ENCODE measurements at places on chromosomes 3 and 15. TPM values are rescaled to one million over a fixed set of nuclear protein-coding genes. Genes with fewer than 3 reads are reported as not detected.

DNA sequence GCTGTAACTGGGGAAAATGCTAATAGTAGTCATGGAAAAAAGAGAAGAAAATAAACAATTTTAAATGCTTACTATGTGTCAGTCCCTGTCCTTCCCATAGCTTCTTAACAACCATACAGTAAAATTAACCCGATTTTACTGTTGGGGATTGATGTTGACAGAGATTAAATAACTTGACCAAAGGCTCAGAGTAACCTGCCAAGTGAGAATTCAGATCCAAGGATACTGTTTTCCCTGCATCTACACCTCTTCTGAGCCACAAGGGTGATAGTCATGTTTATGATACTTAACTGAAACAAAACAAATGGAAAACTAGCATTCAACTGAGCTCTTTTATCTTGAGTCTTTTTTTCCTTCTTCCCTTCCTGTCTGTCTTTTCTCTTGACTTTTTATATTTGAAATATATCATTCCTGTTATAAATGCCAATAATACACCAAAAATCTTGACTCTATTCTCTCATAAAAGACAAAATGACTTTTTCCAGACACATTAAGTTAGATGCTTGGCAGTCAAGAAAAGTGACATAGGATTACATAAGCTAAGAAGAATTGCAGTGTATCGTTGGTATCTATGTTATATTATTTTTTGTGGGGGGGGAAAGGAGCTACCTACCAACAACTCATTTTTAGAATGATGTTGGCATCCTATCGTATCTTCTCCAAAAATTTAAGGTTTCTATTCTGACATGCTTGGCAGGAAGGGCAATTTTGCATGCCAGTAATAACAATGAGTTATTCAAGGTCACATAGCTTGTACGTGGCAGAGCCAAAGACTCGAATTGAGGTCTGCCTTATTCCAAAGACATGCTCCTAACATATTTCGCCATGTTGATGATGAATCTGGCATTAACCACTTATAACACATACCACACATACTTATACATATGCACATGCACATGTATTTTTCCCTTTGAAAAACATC lies 306.6 kb upstream of the KCNH8 start:
- no peaks in the 10 kb centered on the region for H3K27me3 ChIP-seq
- peaks cover 9% of the 10 kb centered on the region for H3K4me1 ChIP-seq
- DNase-seq: no peak
- H3K4me3 ChIP-seq: no peak overlapping the region

DNA sequence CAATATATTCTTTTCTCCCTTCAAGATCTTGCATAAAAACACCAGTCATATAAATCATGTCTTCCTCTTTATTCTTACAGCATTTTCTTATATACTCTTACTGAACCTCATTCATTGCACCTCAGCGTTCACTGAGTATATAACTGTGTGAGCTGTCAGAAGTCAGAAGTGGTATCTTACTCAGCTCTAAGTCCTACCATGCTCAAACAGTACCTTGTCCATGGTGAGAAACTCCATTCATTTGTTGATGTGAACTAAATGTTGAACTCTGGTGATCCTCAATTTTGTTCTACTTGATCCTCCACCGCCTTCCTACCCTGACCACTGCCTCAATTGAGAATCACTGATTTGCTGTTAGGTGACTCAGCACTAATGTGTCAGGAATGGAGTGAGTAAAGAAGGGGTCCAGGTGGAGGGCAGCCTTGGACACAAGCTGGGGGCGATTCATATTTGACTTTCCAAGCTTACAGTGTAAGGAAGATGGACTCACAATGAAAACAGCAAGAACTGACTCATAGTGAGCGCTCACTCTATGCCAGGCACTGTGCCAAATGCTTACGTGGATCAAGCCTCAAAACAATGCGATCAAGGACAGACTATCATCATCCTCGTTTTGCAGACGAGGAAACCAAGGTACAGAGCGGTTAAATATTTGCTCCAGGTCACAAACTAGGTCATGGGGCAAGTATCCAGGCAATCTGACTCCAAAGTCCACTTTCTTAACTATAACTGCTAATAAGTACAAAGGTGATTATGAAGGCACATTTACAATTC lies 13.5 kb upstream of the ZFYVE19 start:
- H3K4me3 ChIP-seq: no peak overlapping the region
- peak; percentile 79 for DNase-seq
- peaks cover 5% of the 10 kb centered on the region for H3K36me3 ChIP-seq
- H3K4me1 ChIP-seq: peaks cover 30% of the 10 kb centered on the region

DNA sequence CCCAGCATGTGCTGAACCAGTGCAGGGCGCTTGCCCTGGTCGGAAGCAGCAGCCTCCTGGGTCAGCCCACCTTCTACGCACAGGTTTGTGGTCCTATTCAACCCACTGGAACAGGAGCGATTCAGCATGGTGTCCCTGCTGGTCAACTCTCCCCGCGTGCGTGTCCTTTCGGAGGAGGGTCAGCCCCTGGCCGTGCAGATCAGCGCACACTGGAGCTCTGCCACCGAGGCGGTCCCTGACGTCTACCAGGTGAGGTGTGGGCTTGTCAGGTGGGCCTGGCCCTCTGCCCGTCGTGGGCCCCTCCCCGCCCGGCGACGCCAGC lies 8.2 kb downstream of the MAN2A2 start:
- H3K27ac ChIP-seq: no peak overlapping the region
- no peaks in the 10 kb centered on the region for H3K27me3 ChIP-seq
- no peaks in the 10 kb centered on the region for H3K4me1 ChIP-seq
- H3K4me3 ChIP-seq: no peak overlapping the region

DNA sequence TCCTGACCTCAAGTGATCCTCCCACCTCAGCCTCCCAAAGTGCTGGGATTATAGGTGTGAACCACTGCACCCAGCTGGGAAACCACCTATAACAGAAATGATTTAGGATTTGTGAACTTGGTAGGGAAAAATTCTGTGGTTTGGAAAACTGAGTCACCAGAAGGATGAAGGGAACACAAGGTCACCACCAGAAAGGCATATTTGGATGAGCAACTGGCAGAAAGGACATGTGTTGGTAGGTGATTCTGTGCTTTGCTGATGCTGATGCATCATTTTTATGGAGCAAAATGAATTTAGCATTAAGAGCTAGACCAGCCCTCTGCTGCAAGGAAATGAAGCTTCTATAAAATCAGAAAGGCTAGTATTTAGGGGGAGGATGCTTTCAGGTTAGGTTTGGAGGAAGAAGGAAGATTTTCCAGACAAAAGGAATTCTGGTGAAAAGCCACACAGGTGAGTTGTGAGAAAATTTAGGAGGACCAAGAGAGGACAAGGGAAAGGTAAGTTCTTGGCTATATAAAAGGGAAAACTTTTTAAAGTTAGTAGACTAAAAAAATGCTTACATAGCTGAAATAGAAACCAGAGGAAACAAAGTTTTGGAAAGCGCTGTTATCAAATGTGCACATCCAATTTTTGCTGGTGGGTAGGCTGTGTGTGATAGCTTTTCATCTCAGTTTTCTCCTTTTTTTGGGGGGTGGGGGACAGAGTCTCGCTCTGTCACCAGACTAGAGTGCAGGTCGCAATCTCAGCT lies 3.6 kb downstream of the PXK start:
- no peak overlapping the region for H3K4me3 ChIP-seq
- H3K27ac ChIP-seq: peak overlapping the region; percentile 53
- no peaks in the 10 kb centered on the region for H3K27me3 ChIP-seq
- peaks cover 35% of the 10 kb centered on the region for H3K4me1 ChIP-seq
- peaks cover 22% of the 10 kb centered on the region for H3K36me3 ChIP-seq

COL6A5 gene
- not detected for total RNA-seq

GTPBP8 gene
- total RNA-seq: 34.7 TPM

Measured in activated CD4-positive, alpha-beta memory T cell treated with anti-CD3 and anti-CD28 coated beads for 36 hours (primary cell).